ENCODE measurements at places on chromosomes 7 and 10.

GRCh38 chr7:29588900-29589696 lies 25.5 kb downstream of the PRR15 start:
- no peak for DNase-seq

DNA sequence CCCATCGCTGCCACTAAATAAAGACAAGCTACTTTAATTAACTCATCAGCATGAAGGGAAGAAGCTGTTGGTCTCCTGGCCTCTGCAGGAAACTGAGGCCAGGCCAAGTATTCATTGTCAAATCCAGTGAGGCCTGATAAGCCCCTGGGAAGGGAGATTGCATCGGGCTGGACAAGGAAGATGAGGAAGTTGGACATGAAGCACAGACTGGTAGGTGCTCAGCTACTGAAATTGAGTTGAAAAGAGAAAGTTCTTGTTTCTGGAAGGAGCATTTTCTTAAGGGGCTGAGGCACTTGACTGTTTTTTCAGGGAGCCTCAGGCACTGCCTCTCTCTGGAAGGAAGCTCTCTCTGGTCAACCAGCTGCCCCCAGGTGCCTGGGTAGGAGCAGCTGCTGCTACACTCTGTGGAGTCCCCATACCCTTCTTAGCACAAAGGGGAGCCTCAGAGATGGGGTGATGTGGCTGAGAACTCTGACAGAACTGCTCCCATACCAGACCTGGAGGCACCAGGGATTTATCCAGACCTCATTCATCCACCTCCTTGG lies 90.3 kb upstream of the IKZF1 start:
- DNase-seq = no peak

DNA sequence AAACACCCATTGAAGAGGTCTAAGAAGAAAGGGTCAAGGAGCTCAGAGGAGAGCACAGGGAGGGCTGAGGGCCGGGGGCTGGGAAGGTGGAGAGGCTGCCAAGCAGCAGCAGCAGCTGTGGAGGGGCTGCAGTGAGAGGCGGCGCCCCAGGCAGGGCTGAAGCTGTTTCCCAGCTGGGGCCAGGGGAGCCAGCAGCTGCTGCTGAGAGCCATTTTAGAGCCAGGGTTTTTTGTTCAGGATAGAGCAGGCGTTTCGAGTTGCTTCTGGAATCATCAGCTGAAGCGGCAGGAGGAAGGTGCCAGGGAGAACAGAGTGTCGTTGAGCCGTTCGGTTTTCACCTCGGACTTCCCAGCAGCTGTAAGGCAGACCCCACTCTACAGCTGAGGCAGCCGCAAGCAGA lies 62.7 kb downstream of the LANCL2 start:
- no peak for DNase-seq

DNA sequence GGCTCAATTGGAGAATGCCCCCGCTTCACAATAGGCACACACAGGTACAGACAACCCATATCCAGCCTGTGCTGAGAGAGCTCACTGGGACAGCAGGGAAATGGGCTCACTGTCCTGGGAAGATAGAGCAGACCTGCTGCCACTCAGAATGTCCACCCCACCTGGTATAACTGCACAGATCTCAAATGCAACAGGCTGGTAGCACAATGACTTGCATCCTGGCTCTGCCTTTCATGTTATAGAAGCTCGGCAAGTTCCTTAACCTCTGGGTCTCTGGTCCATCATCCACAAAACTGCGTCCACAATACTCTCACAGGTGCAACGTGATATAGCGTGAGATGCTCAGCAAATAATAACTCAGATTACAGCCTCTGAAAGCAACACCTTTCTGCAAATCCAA lies 295.4 kb downstream of the GRID1 start:
- DNase-seq = no peak

- DNase-seq = peak; percentile 27
Measured at GRCh38 chr10:76649723-76650127, 987.9 kb downstream of the KCNMA1 start.

DNA sequence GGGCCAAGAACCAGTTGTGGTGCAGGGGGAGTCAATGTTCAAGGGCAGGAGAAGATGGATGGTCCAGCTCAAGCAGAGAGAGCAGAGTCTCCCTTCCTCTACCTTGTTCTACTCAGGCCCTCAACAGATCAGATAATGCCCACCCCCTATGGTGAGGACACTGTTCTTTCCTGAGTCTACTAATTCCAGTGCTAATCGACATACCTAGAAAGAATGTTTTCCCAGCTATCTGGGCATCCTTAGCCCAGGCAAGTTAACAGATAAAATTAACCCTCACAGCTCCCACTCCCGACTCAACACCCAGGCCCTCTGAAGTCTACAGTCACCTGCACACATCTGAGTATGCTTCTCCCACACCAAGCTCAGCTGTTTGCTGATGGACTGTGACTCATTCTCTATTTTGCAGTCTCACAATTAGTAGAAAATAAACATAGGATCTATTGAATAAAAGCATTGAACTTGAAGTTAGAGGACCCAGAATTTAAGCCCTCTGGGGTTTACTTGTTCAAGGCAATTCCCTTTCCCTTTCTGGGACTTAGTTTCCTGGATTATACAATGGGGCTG lies 17.1 kb downstream of the COL13A1 start:
- no peak for DNase-seq

GRCh38 chr10:4434516-4435071 lies 391.4 kb upstream of the AKR1E2 start:
- no peak for DNase-seq

DNA sequence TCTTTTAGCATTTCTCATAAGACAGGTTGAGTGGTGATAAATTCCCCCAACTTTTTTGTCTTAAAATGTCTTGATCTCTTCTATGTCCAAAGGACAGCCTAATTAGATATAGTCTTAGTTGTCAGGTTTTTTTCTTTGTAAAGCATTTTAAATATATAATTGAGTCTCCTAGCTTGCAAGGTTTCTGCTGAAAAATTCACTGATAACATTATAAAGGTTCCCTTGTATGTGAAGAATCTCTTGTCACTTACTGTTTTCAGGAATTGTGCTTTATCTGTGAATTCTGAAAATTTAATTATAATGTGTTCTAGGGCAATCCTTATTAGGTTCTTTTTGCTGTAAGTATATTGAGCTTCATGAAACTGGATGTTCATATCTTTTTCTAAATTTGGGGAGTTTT lies 96.8 kb upstream of the ZNF92 start:
- no peak for DNase-seq

DNA sequence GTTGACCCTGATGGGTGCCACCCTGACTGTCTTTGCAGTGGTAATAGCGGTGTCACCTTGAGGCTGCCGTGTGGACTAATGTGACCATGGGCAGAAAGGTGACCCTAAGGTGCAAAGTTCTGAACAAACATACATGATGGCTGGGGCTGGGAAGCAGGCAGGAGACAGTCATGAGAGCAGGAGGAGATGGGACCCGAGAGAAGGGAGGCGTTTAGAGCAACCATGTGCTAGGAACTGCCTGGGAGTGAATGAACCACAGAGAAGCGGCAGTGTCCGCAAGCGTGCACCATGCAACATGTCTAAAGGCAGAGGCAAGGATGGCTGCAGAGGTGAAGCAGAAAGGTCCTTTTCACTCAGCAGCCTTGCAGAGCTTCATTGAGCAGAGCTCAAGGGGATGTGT lies 113.1 kb upstream of the GDF10 start:
- DNase-seq = no peak

DNA sequence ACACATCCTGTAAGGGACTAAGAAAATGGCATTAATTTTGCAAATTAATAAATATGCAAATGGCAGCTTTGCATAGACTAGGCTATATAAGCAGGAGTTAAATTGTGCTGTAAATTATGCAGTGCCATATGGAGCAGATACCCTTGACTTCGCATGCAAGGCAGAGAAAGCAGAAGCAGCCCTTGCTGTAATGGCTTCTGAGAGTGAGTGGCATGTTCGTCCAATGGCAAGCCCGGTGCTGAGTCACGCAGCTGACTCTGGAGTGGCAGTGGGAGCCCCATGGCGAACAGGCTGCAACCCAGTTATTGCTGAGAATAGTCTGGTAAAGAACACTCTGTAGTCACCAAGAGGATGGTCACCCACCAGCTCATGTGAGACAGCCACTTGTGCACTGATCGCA lies 1186.5 kb downstream of the TYW1 start:
- DNase-seq = no peak

GRCh38 chr7:2539031-2539911 lies 16.1 kb downstream of the BRAT1 start:
- no peak for DNase-seq

GRCh38 chr7:30914596-30914995 lies 2.9 kb downstream of the AQP1 start:
- DNase-seq = no peak

DNA sequence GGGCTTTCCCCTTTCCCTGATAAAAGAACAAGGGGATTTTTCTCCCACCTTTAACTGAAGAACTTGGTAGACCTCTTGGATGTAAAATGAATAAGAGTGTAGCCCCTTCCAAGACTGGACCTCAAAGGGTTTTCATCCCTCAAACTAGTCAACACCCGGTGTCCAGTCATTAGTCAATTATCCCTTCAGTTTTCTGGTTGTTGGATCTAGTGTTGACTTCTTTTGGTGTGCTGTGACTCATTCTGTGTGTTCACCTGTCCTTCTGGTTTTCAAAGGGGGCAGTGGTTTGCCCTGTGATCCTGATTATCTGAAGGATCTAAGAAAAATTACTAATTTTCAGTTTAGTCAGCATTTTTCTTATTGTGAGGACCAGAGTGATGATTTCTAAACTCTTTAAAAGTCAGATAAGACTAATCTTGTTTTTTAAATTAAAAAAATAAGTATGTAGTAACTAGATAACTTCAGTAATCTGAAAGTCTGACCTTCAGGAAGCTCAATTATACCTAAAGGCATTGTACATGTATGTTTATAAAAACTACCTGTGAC lies 583.5 kb downstream of the CNTNAP2 start:
- DNase-seq = no peak

DNA sequence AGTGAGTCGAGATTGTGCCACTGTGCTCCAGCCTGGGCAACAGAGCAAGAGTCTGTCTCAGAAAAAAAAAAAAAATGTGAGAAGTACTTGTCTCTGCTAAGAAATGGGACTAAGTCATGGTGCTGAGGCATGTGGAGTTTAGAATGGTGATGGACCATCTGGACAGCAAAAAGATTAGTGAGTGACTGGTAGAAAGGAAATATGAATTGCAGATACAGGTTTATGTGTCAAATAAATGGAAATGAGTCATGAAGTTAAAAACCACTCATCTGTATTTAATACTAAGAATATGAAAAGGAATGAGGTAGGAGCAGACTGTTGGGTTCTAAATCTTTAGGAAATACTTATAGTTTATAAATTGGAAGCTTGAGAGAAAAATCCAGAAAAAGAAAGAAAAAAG lies 625.7 kb upstream of the ANKRD30A start:
- DNase-seq = no peak

- no peak for DNase-seq
Measured at GRCh38 chr7:47621347-47621746, 39.4 kb upstream of the TNS3 start.

- no peak for DNase-seq
Measured at GRCh38 chr10:120987359-120987758, 136.2 kb downstream of the WDR11 start.

DNA sequence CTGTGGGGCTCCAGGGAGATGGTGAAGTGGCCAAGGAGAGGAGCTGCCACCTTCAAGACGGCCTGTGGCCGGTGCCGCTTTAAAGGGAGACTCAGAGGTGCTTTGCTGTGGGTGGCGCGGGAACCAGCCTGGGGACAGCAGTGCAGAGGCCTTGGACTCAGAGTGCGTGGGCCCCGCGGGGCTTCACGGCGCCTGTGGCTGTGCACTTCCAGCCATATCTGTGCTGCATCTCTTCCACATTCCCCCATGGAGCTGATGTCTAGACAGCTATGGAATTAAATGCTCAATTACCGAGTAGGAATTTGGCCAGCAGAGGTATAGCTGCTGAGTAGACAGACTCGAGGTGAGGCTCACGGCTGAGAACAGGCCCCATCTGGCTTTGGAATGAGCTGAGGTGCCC lies 41.7 kb downstream of the HTRA1 start:
- no peak for DNase-seq

DNA sequence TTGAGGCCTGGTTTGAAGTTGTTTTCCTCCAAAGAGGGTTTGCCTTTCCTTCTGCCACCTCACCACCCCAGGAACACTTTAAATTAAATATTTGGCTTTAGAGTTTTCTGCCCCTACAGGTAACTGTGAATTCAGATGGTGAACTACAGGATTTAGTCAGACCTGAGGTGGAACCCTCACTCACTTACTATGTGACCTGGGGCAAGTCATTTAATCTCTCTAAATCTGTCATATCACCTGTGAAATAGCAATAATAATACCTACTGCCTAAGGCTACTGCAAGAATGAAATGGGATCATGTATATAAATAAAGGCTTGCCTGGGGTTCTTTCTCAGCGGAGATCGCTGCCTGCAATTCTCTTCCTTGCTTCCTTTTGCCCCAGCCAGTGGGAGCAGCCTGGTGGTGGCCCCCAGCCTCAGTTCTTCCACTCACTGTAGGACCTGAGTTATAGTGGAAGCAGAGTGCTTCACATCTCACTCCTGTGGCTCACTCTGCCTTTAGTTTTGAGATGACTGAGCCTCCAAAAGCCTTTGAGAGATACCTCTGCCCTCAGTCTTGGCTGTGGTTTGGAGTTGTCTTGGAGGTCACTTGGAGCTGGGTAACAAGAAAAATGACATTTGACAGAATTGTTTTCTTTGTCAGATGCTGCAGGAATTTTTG lies 6.1 kb upstream of the ANKRD2 start:
- DNase-seq = no peak

DNA sequence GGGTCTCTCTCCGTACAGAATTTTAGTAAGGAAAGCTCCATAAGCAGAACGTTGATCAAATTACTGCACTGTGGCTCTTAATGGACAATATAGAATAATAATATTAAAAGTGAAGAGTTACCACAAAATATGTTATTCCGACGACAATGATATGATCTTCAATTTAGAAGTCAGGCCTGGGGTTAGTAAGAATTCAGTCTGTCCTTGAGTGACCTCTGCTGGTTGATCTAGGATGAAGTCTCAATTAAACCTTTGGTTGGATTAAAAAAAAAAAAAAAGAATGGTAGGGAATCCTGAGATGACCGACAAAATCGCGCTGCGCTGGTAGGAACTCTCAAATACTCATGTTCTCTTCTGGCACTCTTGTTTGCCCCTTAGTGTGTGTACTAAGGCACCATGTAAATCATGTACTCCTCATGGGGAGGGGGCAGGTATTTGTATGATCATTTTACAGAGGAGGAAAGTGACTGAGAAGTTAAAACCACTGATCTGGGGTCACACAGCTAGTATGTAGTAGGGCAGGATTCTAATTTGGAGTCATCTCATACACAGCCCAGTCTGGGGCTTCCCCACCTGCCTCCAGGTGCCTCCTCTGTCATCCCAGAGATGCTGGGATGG lies 161.3 kb upstream of the NPVF start:
- peak; percentile 36 for DNase-seq

Measured in astrocyte of the cerebellum (primary cell).